ENCODE measurements at places on chromosomes 3 and 15.

- peak; percentile 0 for DNase-seq
Measured at GRCh38 chr15:43329217-43329959, 985 bp downstream of the LCMT2 start.

DNA sequence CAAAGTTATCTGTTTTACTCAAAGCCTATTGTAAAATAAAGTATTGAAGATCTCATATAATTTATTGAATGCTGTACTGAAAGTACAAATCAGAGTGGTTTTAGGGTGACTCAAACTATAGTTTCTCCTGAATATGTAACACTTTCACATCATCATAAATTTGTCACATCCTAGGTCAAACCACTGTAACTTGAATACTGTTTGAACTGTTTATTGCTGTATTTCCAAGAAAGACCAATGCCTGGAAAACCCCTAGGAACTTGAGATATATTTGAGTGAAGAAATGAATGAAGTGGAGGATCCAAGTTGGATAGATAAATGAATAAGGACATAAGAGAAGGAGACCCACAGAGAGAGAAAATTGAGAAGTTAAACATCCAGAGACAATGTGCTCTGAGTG lies 348.2 kb downstream of the GRM7 start:
- DNase-seq = no peak

DNA sequence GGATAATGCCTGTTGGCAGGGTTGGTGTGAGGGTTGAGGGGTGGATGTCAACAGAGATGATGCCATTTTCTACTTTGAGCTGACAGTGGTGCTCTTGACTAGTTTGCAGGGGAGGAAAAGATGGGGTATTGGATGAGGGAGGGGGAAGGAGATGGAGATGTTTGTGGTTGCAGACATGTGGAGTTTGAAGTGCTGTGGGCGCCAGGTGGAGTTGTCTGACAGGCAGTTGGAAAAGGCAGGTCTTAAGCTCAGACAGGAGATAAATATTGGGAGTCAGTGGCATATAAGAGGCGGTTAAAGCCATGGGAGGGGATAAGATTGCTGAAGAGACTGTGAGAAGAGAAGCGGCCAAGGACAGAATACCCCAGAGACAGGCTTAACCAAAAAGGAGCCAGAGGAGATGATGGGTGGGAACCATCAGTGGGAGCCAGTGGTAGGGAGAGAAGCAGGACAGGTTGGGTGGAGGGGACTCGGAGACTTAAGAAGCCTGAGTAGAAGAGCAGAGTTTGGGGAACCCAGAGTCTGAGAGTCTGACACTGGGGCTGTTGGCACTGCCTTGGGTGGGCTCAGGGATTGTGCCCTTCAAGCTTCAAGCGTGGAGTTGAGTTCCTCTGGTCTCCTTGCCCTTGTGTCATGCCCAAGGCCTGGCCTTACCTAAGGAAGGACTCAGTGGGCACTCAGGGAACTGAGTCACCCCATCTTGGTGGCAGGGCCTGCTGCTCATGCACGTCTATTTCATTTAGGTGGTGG lies 13.9 kb downstream of the COPG1 start:
- DNase-seq = no peak

DNA sequence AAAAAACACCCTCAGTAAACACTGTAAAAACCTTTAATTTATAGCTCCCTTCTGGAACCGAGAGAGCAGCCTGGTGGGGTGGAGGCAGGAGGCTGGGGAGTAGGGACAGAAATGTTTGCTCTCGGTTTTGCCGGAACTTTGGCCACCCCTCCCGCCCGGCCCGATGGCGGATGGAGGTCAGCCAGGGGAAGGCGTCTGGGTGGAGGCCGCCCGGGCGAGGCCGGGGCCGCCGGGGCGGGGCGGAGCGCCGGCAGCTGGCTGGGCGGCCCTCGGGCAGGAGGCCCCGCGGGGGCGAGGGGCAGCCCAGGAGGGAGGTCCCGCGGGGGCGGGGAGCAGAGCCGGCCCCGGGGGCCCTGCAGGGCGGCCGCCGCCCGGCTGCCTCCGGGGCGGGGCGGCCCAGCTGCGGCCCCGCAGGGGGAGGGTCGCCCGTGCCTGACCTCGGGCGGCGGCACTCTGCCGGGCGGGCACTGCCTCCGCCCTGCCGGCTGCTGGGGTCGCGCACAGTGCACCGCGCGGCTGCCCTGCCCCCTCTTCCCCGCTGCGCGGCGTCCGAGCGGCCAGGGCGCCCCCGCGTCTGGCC lies 829 bp upstream of the SKIL start:
- DNase-seq = peak; percentile 52

Measured in DMS79 (cell line).